ENCODE measurements at places on chromosomes 3 and 15.

DNA sequence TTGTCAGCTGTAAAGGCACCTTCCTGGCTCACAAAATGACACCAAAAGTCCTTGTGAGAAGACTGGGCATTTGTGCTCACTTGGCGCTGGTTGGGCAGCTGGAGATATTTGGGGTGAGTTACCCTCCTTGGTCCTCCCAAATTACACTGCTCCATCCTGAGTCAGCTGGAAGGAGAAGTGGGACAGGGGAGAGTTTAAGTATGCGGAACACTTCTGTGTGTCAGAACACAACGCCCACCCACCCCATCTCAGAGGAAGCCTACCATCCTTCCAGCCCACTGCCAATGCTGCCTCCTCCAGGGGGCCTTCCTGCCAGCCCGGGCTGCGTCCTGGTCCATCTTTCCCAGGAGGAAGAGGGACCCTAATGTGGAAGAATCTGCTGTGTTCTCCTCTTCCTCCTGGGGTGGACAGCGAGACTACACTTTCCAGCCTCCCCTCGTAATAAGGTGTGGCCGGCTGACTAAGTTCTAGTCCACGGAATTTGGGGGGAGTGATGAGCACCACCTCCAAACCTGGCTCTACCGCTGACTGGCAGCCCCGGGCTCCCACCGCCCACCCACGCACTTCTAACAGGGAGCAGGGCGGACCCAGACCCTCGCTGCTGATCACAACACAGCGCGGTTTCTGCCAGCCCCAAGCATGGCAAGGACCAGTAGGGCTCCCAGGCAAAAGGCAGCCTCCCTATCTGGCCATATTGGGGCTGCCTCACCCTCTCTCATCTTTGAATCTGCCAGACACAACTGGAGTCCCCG is 265.0 kb downstream of the XXYLT1 start:
- DNase-seq: no peak

DNA sequence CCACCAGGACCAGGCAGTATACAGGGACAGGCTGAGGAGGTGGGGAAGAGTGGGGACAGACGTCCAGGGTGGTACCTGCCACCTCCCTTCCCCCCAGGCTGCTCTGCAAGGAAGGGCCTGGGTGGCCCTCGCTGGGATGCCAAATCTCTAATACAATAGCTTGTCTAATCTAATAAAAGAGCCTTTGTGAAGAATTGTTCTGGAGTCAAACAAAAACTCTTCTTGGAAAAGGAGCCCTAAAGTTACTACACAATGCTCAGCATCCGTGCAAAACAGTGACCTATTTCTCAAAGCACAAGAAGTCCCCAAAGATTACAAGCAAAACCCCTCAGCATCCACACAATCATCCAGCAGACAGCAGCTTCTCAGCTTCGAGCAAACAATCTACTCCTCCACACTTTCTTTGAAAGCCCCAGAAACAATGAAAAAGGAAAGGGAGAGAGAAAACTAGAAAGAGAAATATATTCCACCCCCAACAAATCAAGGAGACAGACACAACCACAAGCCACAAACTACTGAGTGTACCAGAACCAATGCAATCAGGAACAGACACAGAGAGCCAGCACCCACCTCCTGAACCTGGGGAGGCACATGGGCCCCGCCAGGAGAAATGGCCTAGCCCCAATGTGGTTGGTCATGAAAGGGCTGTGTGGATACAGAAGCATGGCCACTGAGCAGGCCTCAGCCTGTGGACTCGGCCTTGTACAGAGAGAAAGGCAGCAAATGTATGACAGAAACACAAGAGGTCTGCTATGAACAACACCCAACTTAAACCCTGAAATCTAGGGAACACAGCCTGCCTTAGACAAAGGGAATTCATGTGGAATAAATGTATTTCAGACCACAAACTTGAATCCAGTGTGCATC is 177.1 kb upstream of the CHRNA7 start:
- DNase-seq: no peak

DNA sequence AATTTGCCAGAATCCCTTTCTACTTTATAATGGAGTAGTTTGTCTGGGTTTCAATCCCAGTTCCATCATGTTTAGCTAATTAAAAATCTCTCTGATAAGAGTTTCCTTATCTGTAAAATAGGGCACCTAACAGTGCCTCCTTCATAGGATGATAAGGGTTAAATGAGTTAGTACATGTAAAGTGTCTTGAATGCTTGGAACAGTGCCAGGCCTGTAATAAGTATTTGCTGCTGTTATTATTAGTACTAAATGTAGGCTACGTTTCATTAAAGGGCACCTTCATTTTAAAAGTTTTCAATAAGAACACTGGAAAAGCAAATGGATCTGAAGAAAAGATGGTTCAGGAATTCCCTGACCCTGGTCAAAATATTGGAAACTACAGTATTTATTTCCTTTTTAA is 11.8 kb upstream of the SLC2A2 start:
- no peak for DNase-seq

DNA sequence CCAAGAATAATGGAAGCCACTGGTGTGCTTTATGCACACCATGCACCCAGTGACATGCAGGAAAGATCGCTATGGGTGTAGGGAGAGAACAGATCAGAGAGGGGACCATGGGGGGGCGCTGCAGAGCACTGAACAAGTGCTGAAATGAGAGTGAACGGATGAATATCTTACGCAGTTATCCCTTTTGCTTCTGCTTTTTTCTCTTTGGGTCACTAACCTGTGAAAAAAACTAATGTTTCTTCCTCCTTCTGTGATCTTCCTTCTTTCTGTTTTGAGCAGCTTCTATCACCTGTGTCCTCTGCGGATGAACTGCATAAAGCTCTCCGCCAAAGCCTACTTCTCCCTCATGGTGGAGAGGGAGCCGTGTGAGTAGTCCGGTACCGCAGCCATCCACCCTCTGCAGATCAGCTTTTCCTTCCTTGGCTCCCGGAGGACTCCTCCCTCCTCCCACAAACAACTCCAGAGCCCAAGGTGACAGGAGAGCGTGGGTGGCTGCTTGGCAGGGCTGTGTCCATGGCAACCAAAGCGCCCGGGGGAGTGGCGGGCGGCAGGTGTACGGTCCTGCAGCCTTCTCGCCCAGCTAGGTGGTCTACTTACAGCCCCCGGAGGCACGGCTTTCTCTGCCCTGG is 106.2 kb downstream of the DGKG start:
- DNase-seq: no peak

- no peak for DNase-seq
These were observed 173.9 kb upstream of the ICE2 start for GRCh38 chr15:60652870-60653269.

- DNase-seq: no peak
These were observed 29.4 kb upstream of the ACAD9 start for GRCh38 chr3:128849911-128850455.

DNA sequence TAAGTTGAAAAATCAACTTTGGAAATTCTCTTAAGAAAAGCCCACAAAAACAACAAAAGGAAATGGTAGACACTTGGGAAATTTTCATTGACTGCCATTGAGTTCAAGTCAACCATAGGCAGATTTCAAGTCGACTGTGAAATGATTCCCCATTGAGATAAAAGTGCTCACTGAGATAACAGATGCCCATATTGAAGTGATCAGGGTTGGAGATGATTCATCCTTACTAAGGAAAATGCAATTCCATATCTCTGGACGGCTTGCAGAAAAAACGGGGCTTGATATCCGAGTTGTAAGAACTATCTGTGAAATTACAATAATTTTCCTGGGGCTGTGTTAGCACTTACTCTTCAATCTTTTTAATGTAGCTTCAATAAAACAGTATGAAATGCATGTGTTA is 373.1 kb upstream of the THRB start:
- DNase-seq: no peak

- DNase-seq: no peak
These were observed 134.6 kb downstream of the SLCO3A1 start for GRCh38 chr15:91988071-91988470.

- no peak for DNase-seq
These were observed 1.3 kb downstream of the CAMK2N2 start for GRCh38 chr3:184259878-184260723.

DNA sequence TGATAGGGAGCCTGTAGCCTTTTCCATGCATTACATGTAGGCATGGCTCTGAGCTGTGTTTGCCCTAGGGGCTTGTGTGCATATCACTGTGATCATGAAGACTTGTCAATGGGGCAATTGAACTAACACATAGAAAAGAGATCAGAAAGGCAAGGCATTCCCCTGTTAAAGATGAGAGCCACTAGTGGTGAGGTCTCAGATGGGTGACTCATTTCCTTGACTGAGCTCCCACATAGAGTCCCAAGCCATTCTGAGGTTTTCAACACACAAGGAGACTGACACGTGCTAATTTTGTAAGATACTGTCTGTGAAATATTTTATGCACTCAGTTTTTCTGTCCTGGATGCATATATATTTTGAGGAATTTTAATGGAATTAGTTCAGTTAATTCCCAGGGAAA is 53.8 kb downstream of the SAMMSON start:
- no peak for DNase-seq

DNA sequence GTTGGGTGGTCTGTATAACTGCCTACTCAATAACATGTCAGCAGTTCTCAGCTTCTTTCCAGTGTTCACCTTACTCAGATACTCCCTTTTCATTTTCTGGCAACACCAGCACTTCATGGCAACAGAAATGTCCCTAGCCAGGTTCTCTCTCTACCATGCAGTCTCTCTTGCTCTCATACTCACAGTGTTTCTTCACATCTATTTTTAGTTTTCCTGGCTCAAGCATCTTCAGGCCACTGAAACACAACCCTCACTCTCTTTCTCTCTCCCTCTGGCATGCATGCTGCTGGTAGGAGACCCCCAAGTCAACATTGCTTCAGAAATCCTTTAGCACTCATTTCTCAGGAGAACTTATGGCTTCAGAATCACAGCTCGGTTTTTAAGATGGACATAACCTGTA is at the start of gene CAPN3:
TSS of gene CAPN3 (plus strand) at position 253 of the 400 bp plus-strand sequence. CDS start 305 bp downstream, outside the sequence.
- DNase-seq: no peak

DNA sequence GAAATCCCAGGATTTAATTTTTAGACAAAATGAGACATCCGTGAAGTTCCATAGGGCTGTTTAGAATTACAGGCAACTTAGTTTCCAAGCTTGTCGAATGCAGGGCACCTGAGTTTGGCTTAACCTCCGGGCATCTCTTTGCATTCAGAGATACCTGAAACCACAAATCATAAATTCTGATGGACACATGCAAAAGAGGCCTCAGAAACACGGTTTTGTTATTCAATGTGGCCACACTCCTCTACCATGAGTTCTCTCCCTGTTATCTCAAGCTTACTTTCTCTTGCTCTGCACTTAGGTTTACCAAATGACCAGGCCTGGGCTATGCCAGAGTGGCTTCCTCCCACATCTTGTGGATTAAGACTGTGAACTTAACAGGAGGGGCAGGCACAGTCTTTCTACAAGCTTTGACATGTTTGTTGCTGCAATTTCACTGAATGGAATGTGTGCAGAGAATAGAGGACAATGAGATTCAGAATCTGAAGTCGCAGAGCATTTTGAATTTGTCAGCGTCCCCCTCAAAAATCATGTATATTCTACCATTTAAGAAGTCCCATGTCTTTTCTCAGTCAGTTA is 137.7 kb downstream of the TPRG1 start:
- no peak for DNase-seq

DNA sequence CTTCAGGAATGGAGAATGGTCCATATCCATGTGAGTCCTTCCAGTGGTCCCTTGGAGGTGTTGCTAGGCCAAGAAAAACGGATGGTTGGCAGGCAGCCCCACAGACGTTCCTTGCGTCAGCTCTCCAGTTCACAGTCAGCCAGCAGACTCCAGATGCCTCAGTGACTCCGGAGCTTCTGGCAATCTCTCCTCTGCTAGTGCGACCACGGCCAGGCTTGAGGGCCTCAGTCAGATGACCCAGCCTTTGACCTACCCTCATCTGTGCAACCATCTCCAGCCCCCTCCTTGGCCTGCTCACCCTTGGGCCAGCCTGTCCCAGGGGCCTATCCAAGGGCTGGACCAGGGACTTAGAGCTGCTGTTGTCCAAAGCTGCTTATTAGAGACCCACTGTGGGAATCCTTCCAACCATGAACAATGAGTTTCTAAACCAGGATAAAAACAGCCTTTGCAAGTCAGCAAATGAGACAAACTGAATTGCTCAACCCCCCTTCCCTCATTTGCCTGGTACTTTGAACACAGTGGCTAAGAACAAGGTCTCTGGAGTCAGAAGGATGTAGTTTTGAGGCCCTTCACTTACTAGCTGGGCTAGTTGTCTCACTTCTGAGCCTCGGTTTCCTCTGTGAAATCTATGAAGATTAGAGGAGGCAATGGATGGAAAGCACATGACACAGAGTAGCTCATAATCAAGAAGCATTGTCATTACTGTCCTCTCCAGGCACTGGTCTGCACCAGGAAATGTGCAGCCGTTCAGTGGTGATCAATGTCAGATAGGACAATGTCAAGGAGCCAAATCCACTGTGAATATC is 44.8 kb downstream of the ANP32A start:
- no peak for DNase-seq

- DNase-seq: no peak
These were observed 96.7 kb downstream of the ATP10A start for GRCh38 chr15:25766417-25766816.
